ENCODE measurements at places on chromosomes 12 and 14.

DNA sequence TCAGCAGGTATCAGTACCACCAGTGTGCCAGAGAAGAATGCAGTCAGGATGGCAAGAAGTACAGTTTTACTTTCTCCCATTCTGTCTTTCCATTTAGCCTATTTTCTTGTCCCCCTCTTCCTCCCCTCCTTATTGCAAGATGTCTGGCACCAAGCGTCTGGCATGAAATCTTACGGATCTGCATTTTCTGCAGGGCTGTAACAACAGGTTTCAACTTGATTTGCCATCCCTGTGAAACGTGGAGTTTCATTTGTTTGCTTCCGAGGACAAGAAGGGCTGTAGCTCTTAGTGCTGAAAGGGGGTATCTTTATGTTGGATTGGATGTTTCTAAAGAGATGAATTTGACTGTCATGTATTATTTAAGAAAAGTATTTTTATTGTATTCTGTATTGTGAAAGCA is 1110.6 kb downstream of the BCL11B start:
- DNase-seq: no peak

GRCh38 chr12:19946550-19946949 is 421.8 kb upstream of the PDE3A start:
- DNase-seq: no peak

DNA sequence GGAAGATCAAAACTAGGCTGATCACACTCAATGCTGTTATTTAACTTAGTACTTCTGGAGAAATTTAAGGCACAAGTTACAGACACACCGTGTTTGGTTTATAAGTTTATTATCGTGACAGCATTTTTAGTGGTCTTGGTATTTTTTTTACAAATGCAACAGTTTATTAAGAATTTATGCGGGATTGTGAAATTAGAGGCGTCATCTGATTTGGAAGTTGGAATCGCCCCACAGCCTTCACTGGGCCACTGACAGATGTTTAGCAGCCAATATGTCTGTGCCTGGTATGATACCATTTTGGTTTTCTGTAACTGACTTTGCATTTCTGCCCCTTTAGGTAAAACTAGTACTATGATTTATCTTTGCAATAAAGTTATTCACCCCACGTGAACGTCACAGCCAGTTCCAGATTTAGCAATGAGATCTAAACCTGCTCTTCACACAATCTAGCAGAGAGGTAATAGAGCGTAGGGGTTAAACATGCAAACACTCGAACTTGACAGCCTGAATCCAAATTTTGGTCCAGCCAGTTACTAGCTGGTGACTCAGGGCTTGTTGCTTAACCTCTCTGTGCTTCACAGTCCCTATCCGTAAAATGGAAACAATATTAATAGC is 73.2 kb upstream of the SSTR1 start:
- DNase-seq: no peak

DNA sequence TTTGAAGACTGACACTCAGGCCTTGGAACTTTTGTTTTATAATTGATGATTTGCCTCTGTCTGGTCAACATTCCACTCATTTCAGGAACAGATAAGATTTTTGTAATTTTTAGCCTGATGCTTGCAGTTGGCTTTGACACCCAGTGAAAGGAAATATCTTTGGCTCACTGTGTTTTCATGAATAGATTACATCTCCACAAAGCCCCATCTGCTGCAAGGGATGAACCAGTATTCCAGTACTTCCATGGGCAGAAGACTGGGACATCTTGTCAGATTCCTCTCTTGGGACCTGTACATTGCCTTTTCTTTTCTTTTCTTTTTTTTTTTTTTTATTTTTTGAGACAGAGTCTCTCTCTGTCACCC is 28.4 kb downstream of the GSG1 start:
- no peak for DNase-seq

- no peak for DNase-seq
Measured at GRCh38 chr12:55901881-55902490, 25.7 kb downstream of the PYM1 start.

DNA sequence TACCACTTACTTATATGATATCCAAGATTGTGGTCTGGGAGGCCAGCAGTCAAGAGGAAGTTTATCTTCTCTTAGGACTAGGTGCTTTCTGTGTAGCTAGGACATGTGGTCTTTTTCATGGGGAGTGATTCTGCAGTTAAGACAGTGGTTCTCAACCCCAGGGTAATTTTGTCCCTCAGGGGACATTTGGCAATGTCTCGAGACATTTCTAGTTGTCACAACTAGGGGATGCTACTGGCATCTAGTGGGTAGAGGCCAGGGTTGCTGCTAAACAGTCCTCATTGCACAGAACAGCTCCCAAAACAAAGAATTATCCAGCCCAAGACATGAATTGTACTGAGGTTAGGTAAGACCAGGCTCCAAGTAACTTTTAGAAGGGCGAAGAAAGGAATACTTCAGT is 20.0 kb downstream of the AMDHD1 start:
- peak; percentile 27 for DNase-seq

- peak; percentile 78 for DNase-seq
Measured at GRCh38 chr12:50039151-50039835, 14.0 kb upstream of the RACGAP1 start.
